Ammon's horn (tissue), 1 donor: ENCODE measurements at places on chromosomes 2 and 18.
A peak's percentile ranks its signal among the peaks of the same experiment; 100 is the strongest.

GRCh38 chr18:7322817-7323485 lies 92.1 kb downstream of the LRRC30 start:
- no peak for DNase-seq

DNA sequence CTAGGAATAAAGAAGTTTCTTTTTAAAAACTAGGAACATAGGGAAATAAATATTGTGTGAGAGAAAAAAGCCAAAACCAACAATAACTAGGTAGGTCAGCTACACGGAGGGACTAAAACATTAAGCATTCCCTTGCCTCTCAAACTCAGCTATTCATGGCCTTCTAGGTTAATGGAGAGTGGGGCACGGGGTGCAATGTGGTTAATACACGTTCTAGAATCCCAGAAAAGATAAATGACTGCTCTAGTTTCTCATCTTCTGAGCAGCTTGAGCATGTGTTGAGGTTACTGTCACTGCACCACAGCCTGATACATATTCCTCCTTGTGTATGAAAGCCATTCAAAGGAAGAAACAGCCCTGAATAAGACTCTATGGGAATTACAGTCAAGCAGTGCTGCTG lies 31.4 kb downstream of the SLC8A1 start:
- DNase-seq = no peak

DNA sequence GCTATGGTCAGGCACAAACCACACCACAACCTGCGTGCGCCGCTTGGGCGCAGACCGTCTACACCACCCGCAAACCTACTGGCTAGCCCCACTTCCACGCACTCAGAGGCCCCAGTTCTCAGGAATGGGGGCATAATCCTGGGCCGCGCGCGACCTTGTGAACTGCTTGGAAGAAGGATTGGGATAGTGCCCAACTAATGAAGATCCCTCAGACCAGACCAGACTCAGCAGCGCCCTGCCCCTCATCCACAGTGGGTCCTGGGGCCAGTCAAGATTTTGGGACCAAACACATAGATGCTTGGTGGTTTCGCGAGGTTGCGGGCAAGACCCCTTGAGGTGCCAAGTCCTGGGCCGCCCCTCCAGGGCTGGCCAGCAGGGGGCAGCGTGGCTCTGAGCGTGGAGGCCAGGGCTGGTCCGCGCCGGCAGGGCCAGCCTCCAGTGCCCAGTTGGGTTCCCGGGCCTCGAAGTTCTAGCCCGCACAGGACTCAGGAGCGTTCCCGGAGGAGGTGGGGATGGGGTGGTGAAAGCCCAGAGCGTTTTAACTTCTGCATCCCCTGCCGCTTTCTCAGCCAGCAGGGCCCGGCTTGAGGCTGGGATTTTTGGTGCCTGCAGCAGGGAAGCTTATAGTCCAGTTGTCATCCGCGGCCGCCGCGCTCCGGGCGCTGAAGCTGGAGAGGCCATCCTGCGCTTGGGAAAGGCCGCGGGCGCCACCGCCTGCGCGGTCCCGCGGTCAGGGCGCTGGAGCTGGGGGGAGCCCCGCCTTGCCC lies 8.3 kb downstream of the OSR1 start:
- peak; percentile 62 for DNase-seq

DNA sequence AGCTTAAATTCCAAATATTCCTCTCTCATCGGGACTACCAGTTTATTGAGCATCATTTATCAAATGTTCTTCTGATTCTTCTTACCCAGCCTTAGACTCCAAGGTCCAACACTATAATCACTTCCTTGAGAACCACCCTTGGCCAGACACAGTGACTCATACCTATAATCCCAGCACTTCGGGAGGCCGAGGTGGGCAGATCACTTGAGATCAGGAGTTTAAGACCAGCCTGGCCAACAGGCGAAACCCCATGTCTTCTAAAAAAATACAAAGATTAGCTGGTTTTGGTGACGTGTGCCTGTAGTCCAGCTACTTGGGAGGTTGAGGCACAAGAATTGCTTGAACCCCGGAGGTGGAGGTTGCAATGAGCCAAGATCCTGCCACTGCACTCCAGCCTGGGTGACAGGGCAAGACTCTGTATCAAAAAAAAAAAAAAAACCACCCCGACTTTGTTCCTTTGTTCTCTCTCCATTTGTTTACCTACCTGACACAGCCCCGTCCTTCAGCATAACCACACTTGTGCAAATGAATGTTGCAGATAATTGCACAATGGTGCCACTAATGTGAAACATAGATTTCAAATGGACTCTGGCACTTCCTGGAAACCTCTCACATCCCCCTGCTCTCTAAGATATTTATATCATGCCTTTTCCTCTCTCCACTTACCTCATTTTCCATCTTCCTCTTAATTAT lies 38.9 kb upstream of the LPIN2 start:
- DNase-seq = no peak

DNA sequence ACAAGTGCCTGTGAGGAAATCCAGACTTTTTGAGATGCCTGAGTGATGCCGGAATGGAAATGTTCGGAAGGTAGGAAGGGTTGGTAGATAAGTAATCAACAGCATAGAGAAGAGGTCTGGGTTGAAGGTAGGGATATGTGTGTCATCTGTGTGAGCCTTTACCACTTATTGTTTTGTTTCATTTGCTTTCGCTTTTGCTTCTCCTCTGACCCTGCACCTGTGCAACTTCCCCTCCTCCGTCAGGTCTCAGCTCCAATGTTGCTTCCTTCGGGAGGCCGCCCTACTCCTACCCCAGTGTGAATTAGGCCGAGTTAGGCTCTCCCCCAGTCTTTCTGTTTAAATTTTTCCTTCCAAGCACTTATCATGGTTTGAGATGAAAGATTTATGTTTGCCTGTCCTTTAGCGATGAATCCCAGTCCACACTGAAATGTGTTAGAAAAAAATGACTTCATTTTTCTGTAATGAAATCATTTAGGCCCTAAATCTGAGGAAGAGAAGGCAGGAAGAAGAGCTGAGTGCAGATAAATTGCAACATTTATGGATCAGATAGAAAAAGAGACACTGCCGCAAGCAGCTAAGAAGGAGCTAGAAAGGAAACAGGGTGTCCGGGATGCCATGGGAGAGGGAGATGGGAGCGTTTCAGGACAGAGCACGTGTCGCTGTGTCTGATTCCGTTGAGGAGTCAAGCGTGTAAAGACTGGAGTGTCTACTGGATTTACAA lies 139.6 kb upstream of the PELI1 start:
- no peak for DNase-seq

DNA sequence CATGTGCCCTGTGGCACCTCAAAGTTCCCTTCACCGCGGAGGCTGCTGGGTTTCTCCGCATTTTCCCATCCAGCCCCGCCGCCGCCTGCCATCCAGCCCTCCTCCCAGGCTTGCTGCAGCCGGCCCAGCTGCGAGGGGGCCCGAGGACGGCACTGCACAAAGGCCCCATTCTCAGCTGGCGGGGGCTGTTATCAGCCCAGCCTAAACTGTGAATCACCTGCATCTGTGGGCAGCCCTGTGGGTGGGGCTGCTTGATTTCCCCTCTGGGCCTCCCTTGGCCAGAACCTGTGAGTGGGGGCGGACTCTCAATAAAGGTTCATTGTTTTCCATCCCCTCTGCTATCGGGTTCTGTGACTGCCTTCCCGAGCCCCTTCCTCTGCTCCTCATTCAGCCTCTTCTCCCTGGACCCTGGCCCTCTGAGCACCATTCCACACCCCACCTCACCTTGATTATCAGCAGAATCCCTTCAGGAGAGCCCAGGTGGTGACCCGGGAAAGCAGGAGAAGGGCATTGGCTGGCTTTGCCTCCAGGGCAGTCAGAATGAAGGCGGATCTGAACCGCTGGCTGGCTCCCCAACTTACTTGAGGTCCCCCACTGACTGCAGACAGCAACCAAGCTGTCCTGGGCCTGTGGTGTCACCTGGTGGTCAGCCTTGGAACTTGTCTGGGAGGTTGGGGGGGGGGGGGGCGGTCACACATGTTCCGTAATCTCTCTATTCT lies 204.5 kb downstream of the ZFP36L2 start:
- peak; percentile 77 for DNase-seq

DNA sequence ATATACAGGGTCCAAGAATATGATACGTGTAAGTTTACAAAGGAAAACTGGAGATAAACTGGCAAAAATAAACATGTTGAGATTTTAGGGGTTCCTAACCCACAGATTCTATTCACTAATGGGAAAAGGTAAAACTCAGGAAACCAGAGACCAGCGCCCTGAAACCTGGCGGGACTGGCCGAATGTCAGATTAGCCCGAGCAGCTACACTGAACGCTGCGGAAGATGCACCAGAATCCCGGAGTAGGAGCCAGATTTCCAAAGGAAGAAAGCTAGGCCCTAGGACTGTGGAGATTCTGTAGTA lies 679 bp upstream of the WDR75 start:
- no peak for DNase-seq

- no peak for DNase-seq
These were observed 197.8 kb downstream of the CTIF start for GRCh38 chr18:48736321-48737260.

- no peak for DNase-seq
These were observed 32.2 kb downstream of the ZNF532 start for GRCh38 chr18:58896734-58897508.

- no peak for DNase-seq
These were observed 34.8 kb upstream of the PPP4R1 start for GRCh38 chr18:9649164-9649540.

- DNase-seq = no peak
These were observed 55.0 kb downstream of the PMAIP1 start for GRCh38 chr18:59954755-59955156.

- DNase-seq = peak; percentile 18
These were observed 275.7 kb upstream of the FN1 start for GRCh38 chr2:215711471-215712034.

GRCh38 chr2:24010477-24011249 lies 778 bp downstream of the MFSD2B start:
- no peak for DNase-seq

GRCh38 chr18:39761273-39761672 lies 2193.8 kb upstream of the PIK3C3 start:
- DNase-seq = no peak

GRCh38 chr18:62651276-62652056 lies 63.9 kb upstream of the PHLPP1 start:
- no peak for DNase-seq

GRCh38 chr2:231161877-231162329 lies 36.5 kb upstream of the ARMC9 start:
- DNase-seq = no peak

GRCh38 chr2:234083572-234084348 lies 33.3 kb downstream of the SPP2 start:
- no peak for DNase-seq

DNA sequence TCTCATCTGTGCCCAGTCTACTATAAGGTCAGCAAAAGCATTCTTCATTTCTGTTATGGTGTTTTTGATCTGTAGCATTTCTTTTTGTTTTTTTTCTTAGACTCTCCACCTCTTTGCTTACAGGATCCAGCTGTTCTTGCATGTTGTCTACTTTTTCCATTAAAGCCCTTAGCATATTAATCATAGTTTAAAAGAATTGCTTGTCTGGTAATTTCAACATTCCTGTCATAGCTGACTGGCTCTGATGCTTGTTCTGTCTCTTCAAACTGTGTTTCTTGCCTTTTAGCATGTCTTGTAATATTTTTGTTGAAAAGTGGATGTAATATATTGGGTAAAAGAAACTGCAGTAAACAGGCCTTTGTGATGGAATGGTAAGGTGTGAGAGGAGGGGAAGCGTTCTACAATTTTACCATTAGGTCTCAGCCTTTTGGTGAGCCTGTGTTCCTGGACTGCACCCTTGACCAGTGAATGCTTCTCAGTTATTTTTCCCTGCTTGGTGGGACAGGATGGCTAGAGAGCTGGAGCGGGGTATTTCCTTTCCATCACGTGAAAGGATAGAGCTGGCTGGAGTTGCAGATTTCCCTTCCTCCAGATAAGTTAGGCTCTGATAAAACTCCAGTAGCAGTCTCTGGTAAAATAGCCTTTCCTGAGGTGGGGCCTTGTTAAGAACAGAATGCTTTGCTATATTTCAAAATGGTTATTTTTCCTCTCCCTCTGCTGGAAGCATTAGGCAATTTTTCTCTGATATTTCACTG lies 65.4 kb downstream of the PLA2R1 start:
- DNase-seq = no peak

- DNase-seq = no peak
These were observed 19.6 kb upstream of the GULP1 start for GRCh38 chr2:188272121-188272520.

GRCh38 chr2:100527440-100528015 lies 35.3 kb upstream of the PDCL3 start:
- no peak for DNase-seq

DNA sequence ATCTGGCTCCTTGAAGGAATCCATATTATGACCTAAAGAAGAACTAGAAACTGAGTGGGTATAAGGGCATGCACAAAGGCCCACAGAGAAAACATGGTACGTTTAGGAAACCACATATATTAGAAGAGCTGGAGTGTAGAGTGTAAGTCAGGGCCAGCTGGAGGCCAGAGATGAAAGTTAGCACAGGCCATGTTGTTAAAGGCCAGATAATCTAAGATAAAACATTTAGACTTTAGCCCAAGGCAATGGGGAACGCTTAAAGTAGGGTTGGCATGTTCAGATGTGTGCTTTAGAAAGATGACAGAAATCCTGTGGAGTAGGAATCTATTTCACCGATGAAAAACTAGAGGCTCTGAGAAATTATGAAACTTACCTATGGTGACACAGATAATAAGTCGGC lies 229.1 kb upstream of the NRP2 start:
- no peak for DNase-seq

DNA sequence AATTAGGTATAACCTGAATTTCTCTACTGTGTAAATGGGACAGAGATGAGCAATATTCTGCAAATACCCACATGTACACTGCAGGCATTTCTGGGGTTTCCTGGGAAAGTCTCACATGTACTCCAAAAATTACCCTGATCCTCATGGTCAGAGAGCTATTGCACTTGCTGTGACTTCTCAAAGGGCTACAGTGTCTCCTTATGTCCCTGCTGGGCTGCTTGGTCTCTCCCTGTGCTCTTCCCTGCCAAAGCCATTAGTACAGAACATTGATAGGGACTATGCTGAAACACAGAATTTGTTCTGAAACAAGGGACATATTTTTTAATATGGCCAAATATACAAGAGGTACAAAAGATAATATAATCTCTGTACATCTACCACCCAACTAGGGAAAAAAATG lies 924.4 kb upstream of the NXPH2 start:
- no peak for DNase-seq

DNA sequence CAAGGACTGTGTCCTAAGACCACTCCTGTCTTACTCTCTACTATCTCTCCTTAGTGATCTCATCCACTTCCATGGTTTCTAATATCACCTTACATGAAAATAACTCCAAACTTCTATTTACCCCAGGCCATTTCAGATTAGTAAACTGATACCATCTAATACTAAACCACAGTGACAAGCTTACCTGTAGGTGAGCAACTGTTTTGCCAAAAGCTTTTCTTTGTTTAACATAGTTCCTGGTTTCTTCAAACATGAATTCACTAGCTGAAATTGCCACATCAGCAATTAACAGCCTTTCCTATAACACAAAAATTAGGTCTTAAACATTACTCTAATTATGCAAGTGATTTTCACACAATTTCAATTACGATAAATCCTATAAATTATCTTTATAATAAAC lies 22.1 kb downstream of the ACADL start:
- no peak for DNase-seq

DNA sequence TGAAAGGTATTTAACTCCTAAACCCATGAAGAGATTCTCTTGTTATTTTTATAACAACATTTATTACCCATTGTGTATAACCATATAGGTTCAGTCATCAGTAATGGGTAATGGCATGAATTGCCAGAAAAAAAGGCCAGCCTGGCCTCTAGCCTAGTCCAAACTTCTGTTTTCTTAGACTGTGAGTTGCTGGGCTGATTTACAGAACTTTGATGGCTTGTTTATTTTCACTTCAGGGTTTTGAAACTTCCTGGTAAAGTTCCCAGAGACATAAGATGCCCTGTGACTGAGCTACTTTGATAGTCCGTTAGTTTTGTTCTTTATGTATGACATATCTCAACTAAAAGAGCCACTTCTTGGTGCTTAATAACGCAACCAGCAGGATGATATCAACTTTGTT lies 164.8 kb downstream of the METTL4 start:
- no peak for DNase-seq
